ENCODE measurements at places on chromosomes 3 and 15.

GRCh38 chr3:11072631-11073030 is 80.1 kb downstream of the SLC6A1 start:
- no peaks in the 10 kb centered on the region for H3K4me1 ChIP-seq
- no peak for DNase-seq
- H3K27me3 ChIP-seq: no peaks in the 10 kb centered on the region
- H3K27ac ChIP-seq: no peak overlapping the region
- H3K4me3 ChIP-seq: no peak overlapping the region
- H3K36me3 ChIP-seq: no peaks in the 10 kb centered on the region

GRCh38 chr3:100963041-100963440 is 30.2 kb downstream of the ABI3BP start:
- H3K36me3 ChIP-seq: no peaks in the 10 kb centered on the region
- H3K27ac ChIP-seq: no peak overlapping the region
- H3K4me1 ChIP-seq: no peaks in the 10 kb centered on the region
- H3K27me3 ChIP-seq: no peaks in the 10 kb centered on the region
- H3K4me3 ChIP-seq: no peak overlapping the region
- DNase-seq: no peak

GRCh38 chr3:184352149-184352785 is 9.1 kb downstream of the CLCN2 start:
- DNase-seq: no peak
- H3K4me1 ChIP-seq: no peaks in the 10 kb centered on the region
- no peak overlapping the region for H3K27ac ChIP-seq
- H3K36me3 ChIP-seq: no peaks in the 10 kb centered on the region
- no peaks in the 10 kb centered on the region for H3K27me3 ChIP-seq
- H3K4me3 ChIP-seq: no peak overlapping the region

- no peak for DNase-seq
- H3K4me3 ChIP-seq: no peak overlapping the region
- H3K4me1 ChIP-seq: no peaks in the 10 kb centered on the region
- no peak overlapping the region for H3K27ac ChIP-seq
These were observed 176.1 kb upstream of the CHL1 start for GRCh38 chr3:20421-20820.

DNA sequence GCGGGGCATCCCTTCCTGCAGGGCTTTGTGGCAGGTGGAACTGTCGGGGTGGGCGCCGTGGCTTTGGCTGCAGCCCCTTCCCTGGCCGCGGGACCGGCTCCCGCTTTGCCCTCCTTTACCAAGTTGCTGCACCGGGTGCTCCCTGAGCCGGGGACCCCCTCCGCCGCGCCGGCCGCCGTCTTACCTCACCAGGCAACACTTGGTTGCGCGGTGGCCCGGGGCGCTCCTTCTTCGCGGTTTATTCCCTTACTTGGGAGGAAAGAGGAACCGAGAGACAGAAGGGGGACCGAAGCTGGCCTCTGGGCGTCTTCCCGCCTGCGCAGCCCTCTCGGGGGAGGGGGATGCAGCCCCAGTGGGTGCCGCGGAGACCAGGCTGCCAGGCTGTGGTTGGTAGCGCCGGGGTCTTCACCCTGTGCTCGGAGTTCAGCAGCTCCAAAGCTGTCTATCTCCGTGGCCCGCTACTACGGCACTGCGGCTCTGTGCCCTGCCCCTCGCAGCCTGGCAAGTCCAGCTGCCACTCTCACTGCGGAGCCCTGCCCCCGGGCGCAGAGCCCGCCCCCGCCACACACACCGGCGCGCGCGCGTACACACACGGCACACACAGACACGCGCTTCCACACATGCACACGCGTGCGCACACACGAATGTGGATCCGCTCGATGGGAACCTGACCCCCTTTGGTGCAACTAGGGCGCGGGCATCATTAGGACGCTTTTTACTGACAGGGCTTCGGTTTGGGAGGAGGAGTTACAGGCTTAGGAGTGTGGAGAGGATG is at the start of gene DGKG:
Gene DGKG (minus strand): TSS at position 473 of the 775 bp plus-strand sequence. CDS start 41,775 bp downstream, outside the sequence.
- H3K4me3 ChIP-seq: peak within 1 kb of the TSS; percentile 22
- H3K4me1 ChIP-seq: no peaks in the 10 kb centered on the region
- no peak for DNase-seq

GRCh38 chr15:91140601-91141000 is 40.5 kb downstream of the SV2B start:
- no peak for DNase-seq
- H3K27ac ChIP-seq: no peak overlapping the region
- peaks cover 3% of the 10 kb centered on the region for H3K27me3 ChIP-seq
- no peaks in the 10 kb centered on the region for H3K36me3 ChIP-seq

DNA sequence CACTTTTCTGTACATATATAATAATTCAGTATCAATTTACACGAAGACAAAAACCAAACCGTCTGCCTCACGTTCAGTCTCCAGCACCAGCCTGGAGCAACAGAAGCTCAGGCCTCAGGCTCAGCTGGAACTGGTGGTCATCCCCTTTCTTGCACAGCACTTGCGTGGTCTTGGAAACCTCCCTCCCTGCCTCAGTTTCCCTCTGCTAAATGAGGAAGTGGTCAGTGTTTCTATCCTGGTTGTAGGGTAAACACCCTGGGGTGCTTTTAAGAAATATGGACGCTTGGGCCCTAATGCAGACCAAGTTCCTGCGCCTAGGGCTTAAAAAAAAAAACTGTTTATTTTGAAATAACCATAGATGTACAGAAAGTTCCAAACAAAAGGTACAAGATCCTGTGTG is 21.6 kb downstream of the IQSEC1 start:
- no peaks in the 10 kb centered on the region for H3K4me1 ChIP-seq
- no peak overlapping the region for H3K27ac ChIP-seq
- H3K4me3 ChIP-seq: no peak overlapping the region
- H3K27me3 ChIP-seq: no peaks in the 10 kb centered on the region

DNA sequence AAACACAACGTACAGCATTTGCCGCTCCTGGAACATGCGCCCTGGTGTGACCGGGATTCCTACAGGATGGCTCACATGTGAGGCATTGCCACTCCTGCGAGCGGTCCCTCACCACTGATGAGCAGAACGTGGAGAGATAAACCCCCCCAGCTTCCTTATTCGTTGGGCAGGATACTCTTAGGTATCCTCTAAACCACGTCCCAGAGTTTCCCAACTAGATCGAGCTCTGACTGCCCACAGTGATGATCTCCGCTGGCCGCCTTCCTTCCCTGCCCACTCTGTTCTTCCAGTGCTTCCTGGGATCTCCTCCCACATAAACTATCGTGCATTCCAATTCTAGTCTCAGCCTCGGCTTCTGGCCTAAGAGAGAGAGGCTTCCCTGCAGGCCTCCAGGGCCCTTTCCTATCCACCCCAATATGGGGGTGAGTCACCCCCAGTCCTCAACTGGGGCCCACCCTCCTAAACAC is 91.8 kb downstream of the TOP2B start:
- H3K4me1 ChIP-seq: no peaks in the 10 kb centered on the region
- no peaks in the 10 kb centered on the region for H3K36me3 ChIP-seq
- H3K27me3 ChIP-seq: no peaks in the 10 kb centered on the region

- H3K27ac ChIP-seq: peak overlapping the region; percentile 14
- no peak for DNase-seq
- H3K27me3 ChIP-seq: no peaks in the 10 kb centered on the region
- no peaks in the 10 kb centered on the region for H3K36me3 ChIP-seq
These were observed 39.8 kb downstream of the TSC22D2 start for GRCh38 chr3:150447631-150448465.

- no peaks in the 10 kb centered on the region for H3K4me1 ChIP-seq
- H3K36me3 ChIP-seq: no peaks in the 10 kb centered on the region
- no peak overlapping the region for H3K4me3 ChIP-seq
- no peak overlapping the region for H3K27ac ChIP-seq
- no peak for DNase-seq
- no peaks in the 10 kb centered on the region for H3K27me3 ChIP-seq
These were observed 416.7 kb downstream of the ZBTB20 start for GRCh38 chr3:114730397-114730796.

- no peaks in the 10 kb centered on the region for H3K36me3 ChIP-seq
- DNase-seq: peak; percentile 92
- peak overlapping the region; percentile 93 for H3K27ac ChIP-seq
- no peaks in the 10 kb centered on the region for H3K27me3 ChIP-seq
These were observed 4.0 kb upstream of the SIN3A start for GRCh38 chr15:75455424-75455981.

All from left lung (tissue), 14 donors.